ENCODE measurements at places on chromosomes 16 and 17.

DNA sequence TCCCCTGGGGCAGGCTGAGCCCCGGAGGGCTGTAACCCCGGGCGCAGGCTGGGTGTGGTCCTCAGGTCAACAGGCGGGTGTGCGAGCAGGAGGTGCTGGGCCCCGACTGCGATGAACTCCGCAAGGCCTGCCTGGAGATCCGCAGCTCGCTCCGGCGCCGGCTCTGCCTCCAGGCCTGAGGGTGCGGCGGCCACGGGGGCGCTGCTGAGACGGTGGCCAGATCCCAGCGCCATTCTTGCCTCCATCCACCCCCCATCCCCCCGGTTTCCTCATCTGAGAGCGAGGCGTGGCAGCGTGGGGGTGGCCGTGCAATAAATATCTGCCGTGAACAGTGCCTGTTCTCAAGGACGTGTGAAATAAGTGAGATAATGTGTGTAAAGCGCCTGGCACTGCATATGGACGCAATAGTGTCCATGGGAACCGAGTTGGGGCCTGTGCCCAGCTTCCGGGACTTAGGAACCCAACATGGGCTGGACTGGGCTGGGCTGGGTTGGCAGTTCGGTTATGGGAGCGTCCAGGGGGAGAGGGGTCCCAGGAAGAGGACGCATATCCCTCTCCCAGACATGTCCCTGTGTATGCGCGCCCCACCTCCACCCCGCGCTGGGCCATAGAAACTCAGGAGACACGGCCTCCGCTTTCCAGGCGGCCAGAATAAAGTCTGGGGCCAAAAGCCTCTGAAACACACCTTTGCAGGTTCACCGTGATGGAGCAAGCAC, 15.0 kb downstream of the ZNF213 start:
- DNase-seq: no peak

- DNase-seq: no peak
Measured at GRCh38 chr17:37025238-37025637, 76.5 kb downstream of the AATF start.

- DNase-seq: no peak
Measured at GRCh38 chr17:40371261-40371929, 6.9 kb upstream of the GJD3 start.

- DNase-seq: no peak
Measured at GRCh38 chr17:40091691-40092397, 8.5 kb downstream of the NR1D1 start.

- no peak for DNase-seq
Measured at GRCh38 chr16:85515319-85515745, 97.8 kb upstream of the GSE1 start.

Measured in stimulated activated CD8-positive, alpha-beta memory T cell treated with anti-CD3 and anti-CD28 coated beads, Interleukin-12 subunit alpha, Interleukin-12 subunit beta, amount 100 ng/mL, for 1 hour (primary cell).